Progenitor cell of endocrine pancreas (in vitro differentiated cells): ENCODE measurements at places on chromosomes 2 and 18. TPM values are rescaled to one million over a fixed set of nuclear protein-coding genes. Genes with fewer than 3 reads are reported as not detected.

GRCh38 chr2:25685741-25686140 lies 12.4 kb upstream of the DTNB start:
- no peak for DNase-seq
- no peak overlapping the region for H3K4me3 ChIP-seq
- H3K4me1 ChIP-seq, result peaks cover 5% of the 10 kb centered on the region
- no peak overlapping the region for H3K27ac ChIP-seq
- H3K36me3 ChIP-seq, result no peaks in the 10 kb centered on the region

DNA sequence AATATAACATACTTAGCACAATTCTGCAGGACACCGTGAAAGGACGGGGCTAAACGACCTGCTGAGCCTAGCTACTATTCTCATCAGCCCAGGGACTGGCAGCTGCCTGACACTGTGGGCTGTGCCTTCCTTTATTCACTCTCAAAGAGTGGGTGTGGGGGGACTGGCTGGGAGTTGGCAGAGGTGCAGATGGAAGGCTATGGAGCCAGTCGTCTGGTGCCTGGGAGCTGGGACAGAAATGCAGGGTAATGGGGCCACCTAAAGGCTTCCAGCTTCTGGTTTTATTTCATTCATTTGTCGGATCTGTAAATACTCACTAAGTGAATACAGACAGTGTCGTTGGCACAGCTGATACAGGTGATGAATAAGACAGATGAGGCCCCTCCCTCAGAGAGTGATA lies 56.0 kb upstream of the NFU1 start:
- H3K4me3 ChIP-seq, result no peak overlapping the region
- no peak for DNase-seq
- no peaks in the 10 kb centered on the region for H3K27me3 ChIP-seq
- peaks cover 8% of the 10 kb centered on the region for H3K36me3 ChIP-seq

GRCh38 chr2:46170611-46171350 lies 126.4 kb upstream of the EPAS1 start:
- H3K36me3 ChIP-seq, result no peaks in the 10 kb centered on the region
- no peak overlapping the region for H3K27ac ChIP-seq
- DNase-seq, result no peak

DNA sequence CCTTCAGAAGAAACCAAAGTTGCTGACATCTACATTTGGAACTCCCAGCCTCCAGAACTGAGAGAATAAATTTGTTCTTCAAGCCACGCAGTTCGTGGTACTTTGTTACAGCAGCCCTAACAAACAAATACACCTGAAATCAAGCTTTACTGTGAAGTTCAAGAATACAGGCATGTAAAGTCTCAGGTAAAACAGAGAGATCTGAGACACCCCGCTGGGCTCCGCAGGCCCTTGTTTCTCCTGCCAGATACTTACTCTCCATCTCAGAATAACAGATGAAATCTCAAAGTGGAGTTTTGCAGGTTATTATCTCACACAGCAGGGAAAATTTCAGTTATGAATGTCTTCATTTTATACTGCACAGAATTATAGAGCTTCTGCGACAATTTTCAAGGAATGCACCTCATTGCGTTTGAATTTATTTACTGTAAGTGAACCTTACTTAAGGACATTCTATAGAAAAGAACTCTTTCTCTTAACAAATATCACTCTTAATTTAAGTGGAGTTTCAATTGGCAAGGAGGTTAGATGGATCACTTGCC lies 492.4 kb upstream of the LRATD1 start:
- H3K4me1 ChIP-seq, result peaks cover 4% of the 10 kb centered on the region
- H3K27ac ChIP-seq, result no peak overlapping the region
- no peak overlapping the region for H3K4me3 ChIP-seq
- no peaks in the 10 kb centered on the region for H3K27me3 ChIP-seq
- DNase-seq, result no peak

Gene TSPYL6
- not detected in 2 replicates for total RNA-seq

Gene CNDP1
- 0.29 and 0.38 TPM in 2 replicates for total RNA-seq

DNA sequence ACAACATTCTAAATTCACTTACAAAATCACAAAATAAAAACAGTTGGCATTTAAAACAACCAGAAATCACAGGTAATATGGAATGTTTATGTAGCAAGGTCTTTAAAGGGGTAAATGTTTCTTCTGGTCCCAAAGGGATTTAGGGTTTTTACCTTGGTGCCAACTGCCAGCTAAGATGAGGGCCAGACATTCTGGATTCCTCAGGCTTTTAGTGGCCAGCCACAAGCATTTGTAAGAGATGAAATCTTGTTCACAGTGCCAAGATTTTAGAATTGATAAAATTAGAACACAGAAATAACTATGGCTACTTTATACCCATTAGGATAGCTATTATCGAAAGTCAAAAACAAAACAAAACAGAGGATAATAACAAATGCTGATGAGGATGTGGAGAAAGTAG lies 60.4 kb upstream of the CDKL4 start:
- H3K27me3 ChIP-seq, result no peaks in the 10 kb centered on the region
- no peak for DNase-seq
- H3K27ac ChIP-seq, result no peak overlapping the region
- peaks cover 15% of the 10 kb centered on the region for H3K4me1 ChIP-seq
- no peak overlapping the region for H3K4me3 ChIP-seq
